Astrocyte (in vitro differentiated cells and primary cell): ENCODE measurements at places on chromosomes 16 and 17. TPM values are rescaled to one million over a fixed set of nuclear protein-coding genes. Genes with fewer than 3 reads are reported as not detected.
A peak's percentile ranks its signal among the peaks of the same experiment; 100 is the strongest.

GPRC5C gene
- total RNA-seq, result 65.3 and 70.4 TPM in 2 replicates

NDE1 gene
- total RNA-seq, result 27.6 and 31.4 TPM in 2 replicates

NT5C3B gene
- total RNA-seq, result 47.4 and 56.1 TPM in 2 replicates

MAPT gene
- total RNA-seq, result 2.1 and 2.2 TPM in 2 replicates

GRCh38 chr17:56176091-56176490, 22.8 kb downstream of the ANKFN1 start:
- DNase-seq, result peak; percentile 68

GRCh38 chr17:80279895-80280294, 19.2 kb downstream of the RNF213 start:
- peak; percentile 82 for DNase-seq

GRCh38 chr16:82061861-82062525, 26.9 kb downstream of the HSD17B2 start:
- no peak for DNase-seq

TRIM72 gene
- total RNA-seq, result not detected in 2 replicates

DNA sequence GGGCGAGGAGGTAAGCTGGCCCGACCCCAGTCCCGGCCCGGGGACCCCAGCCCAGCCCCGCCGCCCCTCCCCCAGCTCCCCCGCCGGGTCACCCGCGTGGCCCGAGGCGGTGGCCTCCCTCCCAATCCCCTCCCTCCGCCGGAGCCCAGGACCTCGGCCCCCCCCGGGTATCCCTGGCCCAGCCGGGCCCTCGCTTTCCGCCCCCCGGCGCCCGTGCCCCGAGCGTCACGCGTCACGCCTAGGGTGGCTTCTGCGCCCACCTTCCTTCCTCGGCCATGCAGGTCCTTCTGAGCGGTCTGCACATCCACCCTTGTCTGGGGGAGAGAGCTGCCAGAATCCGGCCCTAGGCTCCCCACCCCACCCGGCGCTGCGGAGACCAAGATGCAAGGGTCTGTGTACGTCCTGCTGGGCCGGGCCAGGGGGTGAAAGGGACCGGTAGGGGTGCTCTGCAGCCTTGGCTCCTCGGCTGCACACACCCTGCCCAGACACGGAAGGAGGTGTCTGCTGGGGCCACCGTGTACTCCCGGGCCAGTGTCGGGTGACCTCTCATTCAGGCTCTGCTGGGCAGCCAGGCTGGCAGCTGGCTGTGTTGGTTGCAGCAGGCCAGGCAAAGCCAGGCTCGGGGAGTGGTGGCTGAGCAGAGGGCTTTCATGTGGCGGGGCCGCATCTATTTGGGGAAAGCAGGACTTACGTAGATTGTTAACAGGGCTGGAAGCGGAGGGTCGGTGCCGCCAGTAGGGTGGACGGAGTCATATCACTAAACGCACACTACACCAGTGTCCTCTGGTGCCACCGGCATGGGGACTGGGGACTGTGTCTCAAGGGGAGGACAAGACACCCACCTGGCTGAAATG, 754 bp downstream of the RAB11FIP4 start:
- no peak for DNase-seq

GAST gene
- total RNA-seq, result not detected in 2 replicates

DNA sequence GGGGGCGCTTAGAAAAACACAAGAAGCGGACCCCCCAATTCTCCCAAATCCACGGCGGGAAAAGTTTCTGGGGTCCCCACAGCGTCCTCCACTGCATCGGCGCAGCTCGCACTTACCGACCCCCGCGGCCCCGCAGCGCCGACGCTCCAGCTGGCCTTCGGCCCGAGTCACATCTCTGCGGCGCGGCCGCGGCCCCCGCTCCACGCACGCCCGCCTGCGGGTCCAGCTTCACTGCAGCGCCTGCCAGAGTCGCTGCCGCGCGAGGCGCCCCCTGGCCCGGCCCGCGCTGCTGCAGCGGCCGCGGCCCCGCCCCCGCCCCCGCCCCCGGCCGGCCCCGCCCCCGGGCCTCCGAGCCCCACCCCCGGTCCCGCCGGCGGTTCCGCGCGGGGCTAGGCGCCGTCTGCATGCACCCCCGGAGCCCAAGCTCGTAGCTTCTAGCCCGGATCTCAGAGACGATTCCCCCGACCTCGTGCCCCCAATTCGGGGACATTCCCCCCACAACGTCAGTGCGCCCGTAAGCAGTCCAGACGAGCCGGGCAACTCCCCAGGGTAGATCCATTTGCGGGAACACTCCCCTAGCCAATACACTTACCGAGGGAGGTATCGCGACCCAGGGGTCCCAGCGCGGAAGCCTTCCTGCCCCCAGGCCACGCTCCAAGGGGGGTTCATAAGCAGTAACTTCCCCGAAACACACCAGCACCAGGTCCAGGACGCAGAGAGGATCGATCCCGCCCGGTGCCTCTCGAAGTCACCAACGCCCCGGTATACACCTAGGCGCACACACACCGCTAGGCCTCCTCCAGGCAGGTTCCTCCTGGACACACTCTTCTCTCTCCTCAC, at the start of gene GPRC5B:
GPRC5B (minus strand) TSS at position 238 of the 840 bp plus-strand sequence. CDS start 12,003 bp downstream, outside the sequence.
- DNase-seq, result peak; percentile 4

DNA sequence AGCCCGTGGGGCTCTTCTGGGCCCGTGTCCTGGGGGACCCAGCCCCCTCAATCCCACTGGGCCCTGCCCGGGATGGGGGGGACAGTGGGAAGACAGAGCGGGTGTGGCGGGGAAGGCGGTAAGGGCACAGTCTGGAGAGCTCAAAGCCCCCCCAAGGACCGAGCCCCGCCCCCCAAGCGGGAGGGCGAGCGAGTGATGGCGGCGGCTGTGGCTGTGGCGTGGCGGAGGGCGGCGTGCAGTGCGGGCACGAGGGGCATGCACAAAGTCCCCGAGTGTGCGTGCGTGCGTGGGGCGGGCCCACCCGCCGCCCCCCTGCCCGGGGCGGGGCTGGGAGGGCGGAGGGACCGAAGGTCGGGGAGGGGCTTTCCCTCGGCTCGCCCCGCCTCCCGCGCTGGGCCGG, 3.6 kb upstream of the WDR24 start:
- no peak for DNase-seq

COX6A2 gene
- total RNA-seq, result not detected in 2 replicates

GRCh38 chr17:72531729-72532128, 410.9 kb downstream of the SOX9 start:
- no peak for DNase-seq

DNA sequence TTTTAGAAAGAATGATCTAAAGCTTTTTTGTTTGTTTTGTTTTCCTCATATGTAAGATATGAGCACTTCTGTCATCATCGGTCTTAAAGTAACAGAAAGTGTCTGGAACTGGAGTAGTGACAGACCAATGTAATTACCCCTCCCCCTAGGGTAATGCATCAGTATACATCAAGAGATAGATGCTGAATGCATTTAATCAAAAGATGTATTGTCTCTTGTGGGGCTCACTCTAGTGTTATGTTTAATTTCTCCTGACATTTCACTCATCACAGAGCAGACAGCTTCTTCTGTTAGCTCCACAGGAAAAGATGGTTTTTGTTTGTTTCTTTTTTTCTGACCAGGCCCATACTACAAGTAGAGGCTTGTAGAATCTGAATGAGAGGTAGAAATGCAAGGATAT, 168.7 kb upstream of the C17orf78 start:
- no peak for DNase-seq

KRTAP2-1 gene
- total RNA-seq, result not detected in 2 replicates

- DNase-seq, result peak; percentile 59
Observed at GRCh38 chr17:77542551-77543490, 402.1 kb downstream of the SEC14L1 start.

GRCh38 chr16:55686671-55687070, 30.9 kb downstream of the SLC6A2 start:
- DNase-seq, result no peak

GRCh38 chr16:75567911-75568310, 1.7 kb downstream of the GABARAPL2 start:
- no peak for DNase-seq

WIPF2 gene
- total RNA-seq, result 30.7 and 31.2 TPM in 2 replicates

CDH5 gene
- total RNA-seq, result 0.30 TPM in 1 of 2 replicates, not detected in the other

TPSD1 gene
- total RNA-seq, result not detected in 2 replicates

KLHL10 gene
- not detected in 2 replicates for total RNA-seq

GRCh38 chr16:77677129-77677528, 45.2 kb upstream of the NUDT7 start:
- no peak for DNase-seq

- no peak for DNase-seq
Observed at GRCh38 chr16:64948056-64948455, 173.8 kb downstream of the CDH11 start.

MSLN gene
- not detected in 2 replicates for total RNA-seq

- peak; percentile 80 for DNase-seq
Observed at GRCh38 chr16:82995924-82996441, 369.2 kb downstream of the CDH13 start.

DNA sequence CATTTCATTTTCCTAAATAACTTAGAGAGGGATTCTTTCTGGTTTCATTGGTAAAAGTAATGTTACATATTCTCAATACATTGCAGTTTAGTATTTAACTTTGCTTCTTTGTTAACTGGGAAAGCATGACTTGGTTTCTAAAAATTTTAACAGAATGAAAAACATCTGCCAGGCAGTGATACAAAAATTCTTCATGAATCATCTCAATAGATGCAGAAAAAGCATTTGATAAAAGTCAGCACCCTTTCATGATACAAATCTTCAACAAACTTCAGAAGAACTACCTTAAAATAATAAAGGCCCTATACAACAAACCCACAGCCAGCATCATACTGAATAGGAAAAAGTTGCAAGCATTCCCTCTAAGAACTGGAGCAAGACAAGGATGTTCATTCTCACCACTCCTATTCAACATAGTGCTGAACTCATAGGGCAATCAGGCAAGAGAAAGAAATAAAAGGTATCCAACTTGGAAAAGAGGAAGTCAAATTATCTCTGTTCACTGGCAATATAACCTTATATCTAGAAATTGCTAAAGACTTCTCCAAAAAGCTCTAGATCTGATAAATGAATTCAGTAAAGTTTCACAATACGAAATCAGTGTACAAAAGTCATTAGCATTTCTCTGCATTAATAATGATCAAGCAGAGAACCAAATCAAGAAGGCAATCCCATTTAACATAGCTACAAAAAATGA, 50.4 kb downstream of the SLFN5 start:
- DNase-seq, result no peak

DNA sequence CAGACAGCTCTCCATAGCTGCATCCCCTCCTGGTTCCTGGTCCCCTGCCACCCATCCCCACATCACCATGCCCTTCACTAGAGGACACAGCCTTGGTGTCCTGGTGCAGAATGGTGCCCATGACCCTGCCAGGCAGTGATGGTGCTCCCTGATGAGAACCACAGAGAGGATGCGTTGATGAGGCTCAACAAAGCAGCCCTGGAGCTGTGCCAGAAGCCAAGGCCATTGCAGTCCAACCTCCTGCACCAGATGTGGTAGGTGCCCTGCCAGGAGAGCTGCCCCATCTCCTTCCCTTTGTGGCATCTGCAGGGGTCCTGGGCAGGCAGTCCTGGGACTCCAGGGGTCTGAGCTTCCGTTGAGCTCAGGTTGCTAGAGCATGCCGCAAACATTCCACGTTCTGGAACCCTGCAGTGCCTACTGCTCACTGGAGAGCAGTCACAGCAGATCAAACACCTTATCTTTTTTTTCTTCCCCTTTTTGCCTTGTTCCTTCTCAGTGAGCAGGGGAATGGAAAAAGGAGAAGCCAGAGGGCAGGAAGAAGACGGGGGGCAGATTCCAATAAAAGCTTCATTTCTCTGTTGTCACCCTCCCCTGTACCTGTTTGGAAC, 5.3 kb upstream of the EPN3 start:
- DNase-seq, result no peak

KIF18B gene
- total RNA-seq, result 0.82 and 1.8 TPM in 2 replicates

- DNase-seq, result no peak
Observed at GRCh38 chr17:77800816-77801215, 157.7 kb upstream of the TNRC6C start.

FAM171A2 gene
- 18.2 and 22.8 TPM in 2 replicates for total RNA-seq

GRCh38 chr16:86346034-86346433, 164.3 kb upstream of the FOXF1 start:
- no peak for DNase-seq

HEATR3 gene
- total RNA-seq, result 22.2 and 26.8 TPM in 2 replicates

GRCh38 chr17:68437979-68438822, 19.1 kb downstream of the WIPI1 start:
- DNase-seq, result no peak

CSH2 gene
- total RNA-seq, result 4.3 and 5.8 TPM in 2 replicates

SRL gene
- not detected in 2 replicates for total RNA-seq
